ENCODE measurements at places on chromosomes 7 and 10.
A peak's percentile ranks its signal among the peaks of the same experiment; 100 is the strongest.

DNA sequence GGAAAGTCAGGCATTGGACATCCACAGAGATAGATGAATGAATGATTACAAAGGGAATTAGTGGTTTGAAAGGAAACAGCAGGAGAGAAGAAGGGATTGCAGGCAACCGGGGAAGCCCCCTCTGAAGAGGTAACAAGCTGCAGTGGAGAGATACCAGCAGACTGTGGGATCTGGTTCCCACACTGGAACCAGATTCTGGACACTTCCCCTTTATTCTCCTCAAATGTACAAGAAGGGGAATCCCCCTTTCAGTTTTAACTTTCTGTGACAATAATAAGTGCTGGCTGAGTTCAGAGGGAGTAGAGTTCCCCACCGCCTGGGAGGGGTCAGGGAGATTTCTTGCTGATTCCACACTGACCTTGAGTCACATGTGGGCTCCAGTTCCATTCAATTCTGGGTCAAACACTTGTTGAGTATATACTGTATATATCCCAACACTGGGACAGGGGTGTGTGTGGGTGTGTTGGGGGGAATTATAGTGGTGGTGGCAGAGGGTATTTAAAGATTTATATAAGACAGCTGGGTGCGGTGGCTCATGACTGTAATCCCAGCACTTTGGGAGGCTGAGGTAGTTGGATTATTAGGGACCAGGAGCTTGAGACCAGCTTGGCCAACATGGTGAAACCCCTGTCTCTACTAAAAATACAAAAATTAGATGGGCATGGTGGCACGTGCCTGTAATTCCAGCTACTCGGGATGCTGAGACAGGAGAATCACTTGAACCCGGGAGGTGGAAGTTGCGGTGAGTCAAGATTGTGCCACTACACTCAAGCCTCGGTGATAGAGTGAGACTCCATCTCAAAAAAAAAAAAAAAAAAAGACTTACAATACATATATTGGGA lies 16.5 kb upstream of the DDIT4 start:
- DNase-seq, result no peak

DNA sequence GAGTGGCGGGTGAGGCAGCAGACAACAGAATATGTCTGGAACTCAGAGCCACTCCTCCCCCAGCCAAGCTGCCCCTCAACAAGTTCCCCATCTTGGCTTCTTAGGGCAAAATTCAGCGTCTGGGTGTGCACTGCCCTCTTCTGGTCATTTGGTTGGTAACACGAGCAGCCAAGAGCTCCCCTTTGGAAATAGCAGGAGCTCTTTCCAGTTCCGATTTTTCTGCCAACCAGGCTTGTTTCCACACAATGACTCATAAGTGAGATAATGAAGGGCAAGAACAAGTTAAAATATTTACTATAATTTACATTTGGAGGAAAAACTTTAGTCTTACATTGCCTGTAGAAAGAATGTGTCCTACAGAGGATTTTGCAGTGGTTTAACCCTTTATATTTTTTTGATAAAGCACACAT lies 70.5 kb downstream of the ADCYAP1R1 start:
- DNase-seq, result peak; percentile 87

- no peak for DNase-seq
Observed at GRCh38 chr7:16564023-16564380, 37.4 kb downstream of the LRRC72 start.

DNA sequence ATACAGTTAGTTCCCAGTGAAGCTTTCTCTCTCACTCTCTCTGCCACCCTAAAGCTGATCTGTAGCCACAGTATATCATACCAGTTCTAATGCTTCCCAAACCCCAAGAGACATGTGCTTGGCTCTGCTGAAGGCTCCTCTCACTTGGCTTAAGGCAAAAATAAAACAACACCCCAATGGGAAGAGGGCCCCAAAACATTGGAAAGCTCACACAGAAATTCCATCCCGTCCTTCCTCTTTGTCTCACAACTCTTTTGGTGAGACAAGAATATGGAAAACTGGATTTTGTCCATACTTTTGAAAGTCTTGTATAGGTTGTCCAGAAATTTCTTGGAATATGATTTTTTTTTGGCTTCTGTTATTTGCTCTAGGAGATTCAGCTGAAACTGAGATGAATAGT lies 56.1 kb upstream of the WNT16 start:
- no peak for DNase-seq

- DNase-seq, result no peak
Observed at GRCh38 chr10:69397972-69398371, 18.7 kb downstream of the TACR2 start.

- DNase-seq, result no peak
Observed at GRCh38 chr7:88300401-88300945, 6.2 kb downstream of the STEAP4 start.

GRCh38 chr7:27095050-27095896 lies 527 bp downstream of the HOXA1 start:
- DNase-seq, result no peak

DNA sequence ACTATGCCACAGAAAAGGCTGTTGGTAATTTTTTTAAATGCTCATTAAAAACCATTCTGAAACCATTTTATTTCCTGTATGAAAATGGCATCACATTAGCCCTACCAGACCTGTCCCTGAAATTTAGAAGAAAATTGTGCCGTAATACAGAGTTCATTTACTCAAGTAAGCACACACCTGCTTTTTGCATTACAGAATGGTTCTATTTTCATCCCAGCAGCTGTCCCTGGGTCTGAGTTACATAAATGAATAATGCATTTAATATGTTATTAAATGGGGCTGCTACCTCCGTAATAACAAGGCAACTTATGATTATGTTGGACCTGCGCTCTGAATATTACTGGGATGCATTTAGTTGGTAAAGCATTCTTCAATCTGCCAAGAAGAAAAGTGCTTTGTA lies 508.9 kb downstream of the SORCS1 start:
- DNase-seq, result no peak

- no peak for DNase-seq
Observed at GRCh38 chr10:8787649-8788048, 733.2 kb downstream of the GATA3 start.

DNA sequence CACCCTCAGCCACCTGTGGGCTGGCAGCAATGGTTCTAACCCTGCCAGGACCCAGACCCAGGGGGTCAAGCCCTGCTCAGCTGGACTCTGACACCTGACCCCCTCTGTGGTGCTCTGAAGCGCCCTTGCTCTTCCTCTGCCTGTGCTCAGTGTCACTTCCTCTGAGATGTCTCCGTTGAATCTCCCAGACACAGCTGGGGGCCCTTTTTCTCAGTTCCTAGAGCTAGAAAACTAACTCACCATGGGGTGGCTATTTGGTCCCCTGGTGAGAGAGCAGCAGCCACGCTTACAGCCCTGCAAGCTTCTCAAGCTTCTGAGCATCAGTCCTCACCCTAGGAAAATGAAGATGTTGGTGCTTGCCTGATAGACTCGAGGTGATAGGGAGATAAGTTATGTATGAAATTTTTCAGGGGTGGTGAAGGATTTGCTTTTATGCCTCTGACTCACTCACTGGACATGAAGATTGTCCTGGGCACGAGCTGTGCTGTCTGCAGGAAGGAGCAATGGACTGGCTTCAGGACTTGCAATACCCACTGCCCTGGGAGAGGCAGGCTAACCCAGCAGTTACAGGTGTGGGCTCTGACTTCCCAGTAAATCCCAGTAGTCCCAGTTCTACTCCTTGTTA lies 29.6 kb downstream of the COL13A1 start:
- no peak for DNase-seq

DNA sequence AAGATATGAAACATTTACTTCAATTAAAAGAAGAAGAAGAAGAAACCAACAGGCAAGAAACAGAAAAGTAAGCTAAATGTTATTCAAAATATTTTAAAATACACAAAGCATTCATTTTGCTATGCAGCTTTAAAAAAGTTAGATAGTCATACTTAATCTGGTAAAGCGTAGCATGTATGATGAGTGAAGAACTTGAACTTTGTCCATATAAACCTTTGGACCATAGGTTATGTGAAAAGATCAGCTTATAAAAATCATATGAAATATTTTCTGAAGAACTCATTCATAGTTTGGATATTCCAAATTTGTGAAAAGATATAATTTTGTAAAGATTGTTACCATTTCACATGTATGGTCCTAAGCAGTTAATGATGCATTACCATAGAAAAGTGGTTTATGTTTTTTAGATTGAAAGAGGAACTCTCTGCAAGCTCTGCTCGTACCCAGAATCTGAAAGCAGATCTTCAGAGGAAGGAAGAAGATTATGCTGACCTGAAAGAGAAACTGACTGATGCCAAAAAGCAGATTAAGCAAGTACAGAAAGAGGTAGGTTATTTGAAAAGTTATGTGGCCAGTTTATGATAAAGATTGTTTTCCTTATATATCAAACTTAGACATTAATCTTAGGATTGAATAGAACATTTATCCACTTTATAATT lies 37.3 kb downstream of the KIF20B start:
- no peak for DNase-seq

DNA sequence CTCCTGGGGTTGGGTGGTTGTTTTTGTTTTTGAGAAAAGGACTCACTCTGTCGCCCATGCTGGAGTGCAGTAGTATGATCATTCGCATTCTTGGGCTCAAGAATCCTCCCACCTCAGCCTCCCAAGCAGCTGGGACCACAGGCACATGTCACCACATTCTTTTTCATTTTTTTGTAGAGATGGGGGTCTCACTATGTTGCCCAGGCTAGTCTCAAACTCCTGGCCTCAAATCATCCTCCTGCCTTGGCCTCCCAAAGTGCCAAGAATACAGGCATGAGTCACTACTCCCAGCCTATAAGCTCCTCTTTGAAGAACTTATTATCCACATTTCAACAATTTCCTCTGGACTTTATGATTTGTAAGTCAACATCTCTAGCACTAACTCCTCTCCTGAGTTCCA lies 102.7 kb downstream of the KMT2C start:
- no peak for DNase-seq

GRCh38 chr7:36599645-36600313 lies 124.5 kb downstream of the AOAH start:
- DNase-seq, result peak; percentile 37

DNA sequence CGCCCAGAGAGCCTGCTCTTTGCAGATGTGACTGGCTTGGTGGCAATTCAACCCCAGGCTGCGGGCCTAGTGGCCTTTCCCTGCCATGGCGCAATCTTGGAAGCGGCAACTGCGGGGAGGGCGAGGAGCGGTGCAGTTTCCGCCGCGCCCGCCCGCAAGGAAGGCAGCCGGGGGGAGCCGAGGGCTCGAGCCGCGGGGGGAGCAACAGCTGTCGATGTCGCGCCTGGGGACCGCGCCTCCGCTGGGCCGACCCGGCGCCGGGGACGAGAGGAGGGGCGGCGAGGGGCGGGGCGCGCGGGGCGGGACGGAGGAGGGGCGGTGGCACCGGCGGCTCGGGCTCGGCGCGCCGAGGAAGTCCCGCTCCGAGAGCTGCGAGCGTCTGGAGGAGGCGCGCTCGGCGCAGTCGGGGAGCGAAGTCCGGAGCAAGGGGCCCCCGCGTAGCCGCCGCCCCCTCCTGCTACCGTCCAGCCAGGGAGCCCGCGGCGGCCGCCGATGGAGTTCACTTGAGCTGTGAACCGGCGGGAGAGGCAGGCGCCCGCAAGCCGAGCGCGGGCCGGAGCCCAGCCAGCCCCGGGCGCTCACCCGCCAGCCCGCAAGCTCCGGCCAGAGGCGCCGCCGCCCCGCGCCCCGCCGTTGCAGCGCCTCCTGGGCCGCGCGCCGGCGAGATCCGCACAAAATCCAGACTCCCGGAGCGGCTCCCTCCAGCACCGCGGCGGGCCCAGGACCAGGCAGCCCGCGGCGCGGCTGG lies 438.1 kb upstream of the GALNT17 start:
- peak; percentile 85 for DNase-seq

- peak; percentile 83 for DNase-seq
Observed at GRCh38 chr10:101214446-101215396, 14.5 kb downstream of the LBX1 start.
